ENCODE measurements at places on chromosomes 5 and 9. TPM values are rescaled to one million over a fixed set of nuclear protein-coding genes. Genes with fewer than 3 reads are reported as not detected.

Gene CORO2A
- 0.84 TPM for total RNA-seq

Gene UHRF2
- 39.6 TPM for total RNA-seq

Gene LAMC3
- 0.20 TPM for total RNA-seq

Gene CD274
- 20.8 TPM for total RNA-seq

Gene SH2D3C
- 70.7 TPM for total RNA-seq

Gene NUDT2
- total RNA-seq: 48.1 TPM

Gene MELK
- total RNA-seq: 46.7 TPM

Gene CACFD1
- 5.0 TPM for total RNA-seq

Gene ENTREP1
- total RNA-seq: 3.3 TPM

Gene SLC45A2
- total RNA-seq: not detected

Gene PCDHB3
- 0.47 TPM for total RNA-seq

Gene KLF9
- 16.1 TPM for total RNA-seq

Gene CSF1R
- not detected for total RNA-seq

Gene HEXB
- 193 TPM for total RNA-seq

Gene PDE6A
- total RNA-seq: 0.05 TPM

All from mammary microvascular endothelial cell (primary cell).